ENCODE measurements at places on chromosomes 7 and 10.
A peak's percentile ranks its signal among the peaks of the same experiment; 100 is the strongest.

DNA sequence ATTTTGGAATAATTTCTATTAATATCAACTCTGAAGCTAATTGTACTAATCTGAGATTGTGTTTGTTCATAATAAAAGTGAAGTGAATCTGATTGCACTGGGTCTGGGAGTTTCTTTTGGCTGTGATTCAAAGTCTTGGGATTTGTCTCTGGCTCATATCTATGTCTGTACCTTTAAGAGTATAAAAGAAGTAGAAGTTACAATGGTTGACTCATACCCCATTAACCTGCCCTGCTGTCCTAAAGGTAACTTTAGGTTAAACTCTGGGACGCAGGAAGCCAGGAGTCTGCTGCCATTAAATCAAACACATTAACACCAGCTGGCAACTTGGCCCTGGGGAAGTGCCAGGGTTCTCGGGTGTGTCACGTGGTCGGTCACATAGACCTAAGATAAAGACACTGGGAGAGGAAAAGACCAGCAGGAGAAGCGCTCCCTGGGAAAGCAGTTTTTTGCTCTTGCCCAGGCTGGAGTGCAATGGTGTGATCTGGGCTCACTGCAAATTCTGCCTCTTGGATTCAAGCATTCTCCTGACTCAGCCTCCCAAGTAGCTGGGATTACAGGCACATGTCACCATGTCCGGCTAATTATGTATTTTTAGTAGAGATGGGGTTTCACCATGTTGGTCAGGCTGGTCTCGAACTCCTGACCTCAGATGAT, 17.8 kb downstream of the SCD start:
- no peak for DNase-seq

DNA sequence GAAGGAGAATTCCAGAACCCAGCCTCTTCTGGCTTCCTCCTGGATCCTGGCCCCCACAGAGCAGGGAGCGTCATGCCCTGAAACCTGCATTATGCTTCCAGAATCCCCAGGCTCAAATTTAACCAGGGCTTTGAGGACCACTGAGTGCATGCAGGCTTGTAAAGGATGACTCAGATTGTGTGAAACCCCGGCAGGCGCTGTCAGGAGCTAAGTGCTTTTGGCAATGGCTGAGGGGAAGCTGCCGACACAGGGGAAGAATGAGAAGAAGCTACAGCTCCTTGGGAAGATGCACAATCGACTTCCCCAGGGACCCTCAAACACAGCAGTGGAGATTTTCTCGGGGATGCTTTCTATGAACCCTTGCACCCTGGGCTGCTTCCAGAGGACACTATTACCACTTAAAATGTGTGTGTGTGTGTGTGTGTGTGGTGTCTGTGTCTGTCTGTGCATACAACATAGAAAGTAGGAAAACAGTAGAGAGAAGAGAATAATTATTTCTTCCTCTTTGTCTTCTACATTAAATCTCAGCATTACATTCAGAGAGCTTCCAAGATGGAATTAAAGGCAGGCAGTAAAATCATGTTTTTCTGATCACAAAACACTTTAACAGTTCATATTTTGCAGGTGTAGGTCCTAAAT, 183.5 kb upstream of the INHBA start:
- DNase-seq = no peak

GRCh38 chr10:73054286-73054685, 42.4 kb downstream of the P4HA1 start:
- no peak for DNase-seq

DNA sequence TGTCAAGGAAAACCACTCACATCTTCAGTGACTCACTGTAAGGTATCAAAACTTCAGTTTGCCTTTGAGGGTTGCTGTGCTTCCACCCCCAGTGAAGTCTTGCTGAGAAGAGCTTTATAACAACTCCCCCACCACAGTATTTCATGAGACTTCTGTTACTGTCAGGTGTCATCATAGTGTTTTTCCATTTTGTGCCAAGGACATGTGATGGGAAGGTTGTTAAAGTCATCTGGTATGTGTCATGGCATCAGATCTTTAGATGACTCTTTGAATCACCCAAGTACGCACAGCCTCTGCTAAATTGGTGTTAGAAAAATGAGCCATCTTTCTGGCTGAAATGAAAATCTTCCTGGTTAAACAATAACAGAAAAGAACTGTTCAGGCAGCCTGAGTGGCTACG, 115.0 kb upstream of the CCDC6 start:
- DNase-seq = no peak

DNA sequence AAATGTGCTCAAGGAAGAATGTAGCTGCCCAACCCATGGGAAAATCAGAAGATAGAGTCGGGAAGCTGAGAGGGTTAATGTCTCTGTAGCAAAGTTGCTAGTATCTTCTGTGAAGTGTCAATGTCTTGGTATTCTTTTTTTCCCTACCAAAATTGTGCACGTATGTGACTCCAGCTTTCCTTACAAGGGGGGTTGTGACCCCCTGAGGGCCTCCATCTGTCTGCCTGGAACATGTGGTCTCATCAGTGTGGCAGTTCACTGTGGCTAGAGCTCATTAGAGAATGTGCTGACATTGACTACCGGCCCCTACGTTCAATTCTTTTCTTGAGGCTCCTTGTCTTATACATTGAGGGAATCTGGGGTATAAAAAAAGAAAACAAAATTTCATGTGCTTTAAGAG, 725.2 kb upstream of the CELF2 start:
- DNase-seq = no peak

DNA sequence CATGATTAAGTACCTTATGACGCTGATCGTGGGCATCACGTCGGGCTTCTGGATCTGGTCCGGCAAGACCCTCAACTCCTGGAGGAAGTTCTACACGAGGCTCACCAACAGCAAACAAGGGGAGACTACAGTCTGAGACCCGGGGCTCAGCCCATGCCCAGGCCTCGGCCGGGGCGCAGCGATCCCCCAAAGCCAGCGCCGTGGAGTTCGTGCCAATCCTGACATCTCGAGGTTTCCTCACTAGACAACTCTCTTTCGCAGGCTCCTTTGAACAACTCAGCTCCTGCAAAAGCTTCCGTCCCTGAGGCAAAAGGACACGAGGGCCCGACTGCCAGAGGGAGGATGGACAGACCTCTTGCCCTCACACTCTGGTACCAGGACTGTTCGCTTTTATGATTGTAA, 2.5 kb downstream of the FZD1 start:
- no peak for DNase-seq

- DNase-seq = no peak
Measured at GRCh38 chr10:62388328-62388727, 14.2 kb downstream of the ZNF365 start.

DNA sequence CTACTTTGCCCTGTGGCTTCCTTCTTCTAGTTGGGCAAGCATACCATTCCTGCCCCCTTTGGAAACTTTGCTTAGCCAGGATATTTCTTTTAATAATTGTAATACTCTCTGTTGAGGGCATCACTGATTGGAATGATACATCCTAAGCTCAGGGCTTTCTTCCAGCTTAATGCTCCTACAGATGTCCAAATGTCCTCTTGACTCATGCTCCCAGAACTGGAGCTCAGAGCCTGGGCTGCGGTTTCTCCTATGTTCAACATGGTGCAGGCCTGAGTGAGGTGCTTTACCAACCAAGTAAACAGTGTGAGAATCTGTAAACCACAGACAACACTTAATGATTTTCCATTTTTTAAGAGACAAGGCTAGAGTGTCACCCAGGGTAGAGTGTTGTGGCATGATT, 108.6 kb downstream of the LRRC4 start:
- no peak for DNase-seq

DNA sequence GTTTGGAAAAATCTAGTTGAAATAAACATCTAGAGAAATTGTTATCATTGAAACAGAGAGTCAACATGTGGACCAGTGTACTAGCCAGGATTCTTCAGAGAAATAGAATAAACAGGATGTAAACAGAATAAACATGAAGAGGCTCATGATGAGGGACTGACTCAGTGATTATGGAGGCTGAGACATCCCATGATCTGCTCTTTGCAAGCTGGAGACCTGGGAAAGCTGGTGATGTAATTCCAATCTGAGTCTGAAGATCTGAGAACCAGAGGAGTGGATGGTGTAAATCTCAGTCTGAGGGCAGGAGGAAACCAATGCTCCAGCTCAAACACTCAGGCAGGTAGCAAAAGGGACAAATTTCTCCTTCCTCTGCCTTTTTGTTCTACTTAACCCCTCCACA, 62.9 kb upstream of the FAM180A start:
- DNase-seq = no peak

DNA sequence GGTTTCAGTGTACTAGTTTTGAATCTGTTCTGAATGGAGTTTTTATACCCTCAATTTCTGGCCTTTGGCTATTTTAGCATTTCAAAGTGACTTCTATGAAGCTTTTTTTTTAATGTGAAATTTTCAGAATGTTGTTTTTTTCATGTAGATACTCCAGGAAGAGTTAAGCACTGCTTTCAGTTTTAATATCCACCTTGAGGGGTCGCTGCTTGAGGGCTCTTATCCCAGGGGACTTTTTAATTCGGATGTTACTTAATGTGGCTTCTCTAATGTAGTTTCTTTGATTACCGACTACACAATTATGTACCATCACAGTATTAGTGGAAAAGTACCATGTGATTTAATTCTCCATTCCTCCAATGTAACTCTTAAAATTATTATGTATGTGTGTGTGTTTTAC, 5.2 kb downstream of the IFIT5 start:
- DNase-seq = no peak

- DNase-seq = no peak
Measured at GRCh38 chr10:71236286-71236685, 23.9 kb downstream of the UNC5B start.

- no peak for DNase-seq
Measured at GRCh38 chr10:48442809-48443177, 136.3 kb downstream of the MAPK8 start.

DNA sequence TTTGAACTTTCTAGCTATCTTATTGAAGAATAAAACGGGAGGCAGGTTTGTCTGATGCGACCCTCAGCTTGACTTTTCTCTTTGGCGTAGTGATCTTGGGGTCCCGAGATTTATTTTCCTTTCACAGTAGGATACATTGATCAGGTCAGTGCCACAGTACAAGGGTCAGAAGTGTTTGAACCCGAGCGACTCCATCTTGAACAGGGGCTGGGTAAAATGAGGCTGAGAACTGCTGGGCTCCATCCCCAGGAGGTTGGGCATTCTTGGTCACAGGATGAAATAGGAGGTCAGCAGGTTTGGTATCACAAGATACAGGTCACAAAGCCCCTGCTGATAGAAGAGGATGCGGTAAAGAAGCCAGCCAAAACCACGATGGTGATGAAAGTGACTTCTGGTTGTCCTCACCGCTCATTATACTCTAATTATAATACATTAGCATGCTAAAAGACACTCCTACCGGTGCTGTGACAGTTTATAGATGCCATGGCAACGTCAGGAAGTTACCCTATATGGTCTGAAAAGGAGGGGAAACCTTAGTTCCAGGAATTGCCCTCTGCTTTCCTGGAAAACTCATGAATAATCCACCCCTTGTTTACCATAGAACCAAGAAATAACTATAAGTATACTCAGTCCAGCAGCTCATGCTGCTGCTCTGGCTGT, 3.0 kb upstream of the TECPR1 start:
- DNase-seq = no peak

GRCh38 chr7:99030457-99030856, 113.5 kb downstream of the SMURF1 start:
- no peak for DNase-seq

DNA sequence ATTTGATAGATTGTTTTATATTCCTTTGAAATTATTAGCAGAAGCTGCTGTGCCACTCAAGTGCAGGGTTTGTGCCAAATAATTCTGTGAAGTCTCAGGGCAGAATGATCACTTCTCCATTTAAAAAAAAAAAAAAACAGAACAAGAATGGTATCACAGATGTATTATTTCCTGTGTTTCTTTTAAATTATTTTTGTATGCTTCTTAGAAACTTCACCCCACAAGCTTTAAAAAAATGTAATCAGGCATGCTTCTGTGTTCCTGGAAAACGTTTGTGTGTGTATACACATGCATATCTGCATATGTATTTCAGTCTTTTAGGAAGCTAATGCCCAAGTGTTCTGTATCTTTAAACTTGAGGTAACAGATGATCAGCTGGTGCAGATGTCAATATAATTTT, 6.3 kb upstream of the CD36 start:
- DNase-seq = no peak

DNA sequence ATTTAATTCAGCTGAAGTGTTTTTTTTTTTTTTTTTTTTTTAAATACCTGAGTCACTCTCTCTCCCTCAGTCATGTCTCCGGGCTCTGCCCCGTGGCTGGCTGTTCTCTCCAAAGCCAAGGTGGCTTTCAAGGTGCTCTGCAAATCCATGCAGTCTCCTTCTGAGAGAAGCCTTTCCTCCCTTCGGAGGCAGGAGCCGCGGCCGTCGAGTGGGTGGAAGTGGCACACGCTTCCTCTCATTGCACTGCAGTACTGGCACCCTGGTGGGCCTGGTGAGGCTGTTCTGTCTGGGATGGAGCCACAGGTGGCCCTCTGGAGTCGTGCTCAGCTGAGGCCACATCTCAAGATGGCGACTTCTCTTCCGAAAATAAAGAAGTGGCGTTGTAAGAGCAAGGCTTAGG, 221.8 kb downstream of the GLRX3 start:
- no peak for DNase-seq

DNA sequence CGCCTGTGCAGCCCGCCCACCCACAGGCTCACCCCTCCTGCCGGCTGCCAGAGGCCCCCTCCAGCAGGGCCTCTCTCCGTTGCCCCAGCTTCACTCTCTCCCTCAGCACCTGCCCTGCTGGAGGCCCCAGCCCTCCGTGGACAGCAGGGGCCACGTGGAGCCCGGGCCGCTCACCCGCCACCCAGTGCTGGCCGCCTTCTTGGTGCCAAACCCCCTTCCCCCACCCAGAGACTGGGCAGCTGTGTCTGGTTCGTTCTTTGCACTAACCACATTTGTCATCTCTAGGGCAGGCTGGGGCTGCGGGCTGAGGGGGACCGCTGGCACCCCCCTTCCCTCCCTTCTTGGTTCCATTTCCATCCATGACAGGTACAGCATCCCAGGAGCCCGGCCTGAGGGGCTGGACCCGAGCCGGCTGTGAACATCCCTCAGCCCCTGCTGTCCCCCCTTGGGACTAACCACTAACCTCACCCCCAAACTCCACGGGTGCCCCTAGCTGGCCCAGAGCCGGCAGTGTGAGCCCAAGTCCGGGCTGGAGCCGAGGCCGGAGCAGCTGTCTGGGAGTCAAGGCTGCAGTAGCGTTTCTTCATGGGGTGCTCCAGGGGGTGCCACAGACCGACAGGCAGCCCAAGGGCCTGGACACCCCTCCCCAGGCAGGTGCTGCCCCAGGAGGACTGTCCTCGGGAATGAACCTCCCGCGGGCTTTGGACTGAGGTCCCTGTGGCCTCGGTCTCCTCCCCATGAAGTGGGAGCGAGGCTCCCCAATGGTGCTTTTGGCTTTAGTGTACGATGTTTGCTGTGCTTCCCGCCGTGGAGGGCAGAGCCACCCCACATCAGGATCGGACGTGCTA, 25.5 kb upstream of the AMZ1 start:
- DNase-seq = no peak

DNA sequence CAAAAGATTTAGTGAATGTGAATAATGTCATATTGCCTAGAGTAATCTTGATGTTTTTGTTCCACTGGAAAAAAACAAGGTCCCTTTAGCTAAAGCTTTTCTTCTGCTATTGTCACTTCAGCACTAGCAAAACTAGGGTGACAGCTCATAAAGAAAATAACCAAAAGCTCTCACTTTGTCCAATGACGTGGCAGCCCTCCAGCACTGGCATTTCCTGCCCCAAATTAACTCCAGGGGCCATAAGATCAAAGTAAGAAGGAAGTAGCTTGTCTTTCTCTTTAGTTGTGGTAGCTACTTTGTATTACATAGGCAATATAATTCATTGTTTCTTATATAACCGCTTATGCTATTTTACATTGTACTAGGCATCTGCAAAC, 47.3 kb downstream of the LRRN3 start:
- DNase-seq = peak; percentile 44

- no peak for DNase-seq
Measured at GRCh38 chr10:129864601-129865126, 99.4 kb downstream of the EBF3 start.
